ENCODE measurements at places on chromosomes 4 and X. TPM values are rescaled to one million over a fixed set of nuclear protein-coding genes. Genes with fewer than 3 reads are reported as not detected.
A peak's percentile ranks its signal among the peaks of the same experiment; 100 is the strongest.

TIGD2 gene
- 10.3 TPM for polyA plus RNA-seq

GBA3 gene
- polyA plus RNA-seq = 74.1 TPM

DNA sequence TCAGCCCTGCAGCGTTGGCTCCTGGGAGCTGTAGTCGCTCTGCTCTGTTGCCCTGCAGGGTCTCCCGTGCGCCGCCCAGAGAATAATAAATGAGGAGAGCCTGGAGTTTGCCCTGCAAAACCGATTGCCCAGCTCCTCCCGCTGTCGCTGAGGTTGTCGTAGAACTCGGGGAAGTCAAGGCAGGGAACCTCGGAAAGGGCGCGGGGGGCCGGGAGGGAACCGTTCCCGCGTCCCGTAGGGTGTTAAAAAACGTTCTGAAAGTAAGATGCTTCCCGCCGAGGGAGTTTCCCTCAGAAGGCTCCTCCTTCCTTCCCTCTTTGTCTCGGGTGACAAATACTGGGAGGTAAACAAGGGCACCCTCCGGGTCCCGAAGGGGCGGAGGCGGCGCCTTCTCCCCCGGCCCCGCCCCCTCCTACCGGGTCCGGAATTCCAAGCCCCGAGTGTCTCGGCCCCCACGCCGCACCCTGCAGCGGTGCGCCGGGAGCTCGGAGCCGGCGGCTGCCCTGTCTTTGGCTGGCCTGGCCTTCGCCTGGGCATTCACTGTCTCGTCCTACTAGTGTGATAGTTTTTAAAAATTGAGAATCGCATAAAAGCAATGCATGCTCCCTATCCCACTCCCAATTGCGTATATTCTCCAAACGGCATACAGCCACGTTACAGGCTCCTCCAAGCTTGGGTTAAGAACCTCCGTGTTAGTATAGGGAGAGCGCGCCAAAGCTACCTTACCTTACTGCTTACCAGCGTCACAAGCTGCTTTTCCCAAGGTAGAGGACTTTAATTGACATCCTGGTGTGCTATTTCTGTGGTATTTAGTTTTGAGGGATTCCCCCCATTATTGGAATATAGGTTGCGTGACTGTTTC is 964 bp upstream of the HMGB2 start:
- peak; percentile 92 for DNase-seq

GRCh38 chr4:118354913-118355312 is 2.1 kb upstream of the PRSS12 start:
- DNase-seq = no peak

- DNase-seq = no peak
These were observed at the start of gene CNKSR2 for GRCh38 chrX:21374163-21374993. TSS of gene CNKSR2 (plus strand) at chrX:21374418. CDS start at chrX:21374898, 480 bp downstream.

DNA sequence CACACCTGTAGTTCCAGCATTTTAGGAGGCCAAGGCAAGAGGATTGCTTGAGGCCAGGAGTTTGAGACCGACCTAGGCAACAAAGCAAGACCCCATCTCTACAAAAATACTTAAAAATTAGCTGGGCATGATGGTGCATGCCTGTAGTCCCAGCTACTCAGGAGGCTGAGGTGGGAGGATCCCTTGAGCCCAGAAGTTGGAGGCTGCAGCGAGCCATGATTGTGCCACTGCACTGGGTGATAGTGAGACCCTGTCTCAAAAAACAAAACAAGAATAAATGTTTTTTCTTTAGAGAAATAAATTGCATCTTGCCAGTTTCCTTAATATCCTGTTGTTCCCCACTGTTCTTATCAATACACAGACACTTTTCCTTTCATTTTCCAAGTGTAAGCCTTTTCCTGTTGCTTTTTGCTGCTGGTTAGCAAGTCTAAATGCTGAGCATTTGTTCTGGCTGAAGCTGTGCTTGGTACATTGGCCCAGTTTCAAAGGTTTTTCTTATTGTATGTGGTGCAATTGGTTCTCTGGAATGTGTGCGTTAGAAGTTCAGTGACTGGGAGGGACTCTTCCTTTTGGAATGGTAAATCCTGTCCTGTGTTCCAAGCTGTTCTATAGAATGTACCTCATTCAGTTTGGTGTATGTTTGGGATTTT is 98.2 kb downstream of the AFF1 start:
- DNase-seq = peak; percentile 84

DNA sequence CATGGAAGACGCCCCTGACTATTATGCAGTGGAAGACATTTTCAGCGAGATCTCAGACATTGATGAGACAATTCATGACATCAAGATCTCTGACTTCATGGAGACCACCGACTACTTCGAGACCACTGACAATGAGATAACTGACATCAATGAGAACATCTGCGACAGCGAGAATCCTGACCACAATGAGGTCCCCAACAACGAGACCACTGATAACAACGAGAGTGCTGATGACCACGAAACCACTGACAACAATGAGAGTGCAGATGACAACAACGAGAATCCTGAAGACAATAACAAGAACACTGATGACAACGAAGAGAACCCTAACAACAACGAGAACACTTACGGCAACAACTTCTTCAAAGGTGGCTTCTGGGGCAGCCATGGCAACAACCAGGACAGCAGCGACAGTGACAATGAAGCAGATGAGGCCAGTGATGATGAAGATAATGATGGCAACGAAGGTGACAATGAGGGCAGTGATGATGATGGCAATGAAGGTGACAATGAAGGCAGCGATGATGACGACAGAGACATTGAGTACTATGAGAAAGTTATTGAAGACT is 3.6 kb downstream of the TSPYL2 start:
- DNase-seq = no peak

- DNase-seq = no peak
These were observed 81.9 kb downstream of the PDLIM5 start for GRCh38 chr4:94533405-94534223.

DNA sequence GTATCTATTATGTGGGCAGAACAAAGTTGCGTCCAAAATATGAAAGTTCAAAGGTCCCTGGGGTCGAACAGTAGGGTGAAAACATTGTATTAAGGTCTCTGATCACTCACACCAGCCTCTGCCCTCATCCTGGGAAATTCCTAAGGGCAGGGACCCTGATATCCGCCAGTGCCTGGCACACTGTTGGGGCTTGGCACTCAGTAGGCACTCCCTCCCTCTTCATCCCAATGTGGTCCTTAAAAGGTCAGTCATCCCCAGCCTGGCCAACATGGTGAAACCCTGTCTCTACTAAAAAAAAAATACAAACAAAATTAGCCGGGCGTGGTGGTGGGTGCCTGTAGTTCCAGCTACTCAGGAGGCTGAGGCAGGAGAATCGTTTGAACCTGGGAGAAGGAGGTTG is 6.3 kb downstream of the NDUFB11 start:
- DNase-seq = no peak
